Ascending aorta (tissue), 2 donors: ENCODE measurements at places on chromosomes 1 and 21. TPM values are rescaled to one million over a fixed set of nuclear protein-coding genes. Genes with fewer than 3 reads are reported as not detected.

DNA sequence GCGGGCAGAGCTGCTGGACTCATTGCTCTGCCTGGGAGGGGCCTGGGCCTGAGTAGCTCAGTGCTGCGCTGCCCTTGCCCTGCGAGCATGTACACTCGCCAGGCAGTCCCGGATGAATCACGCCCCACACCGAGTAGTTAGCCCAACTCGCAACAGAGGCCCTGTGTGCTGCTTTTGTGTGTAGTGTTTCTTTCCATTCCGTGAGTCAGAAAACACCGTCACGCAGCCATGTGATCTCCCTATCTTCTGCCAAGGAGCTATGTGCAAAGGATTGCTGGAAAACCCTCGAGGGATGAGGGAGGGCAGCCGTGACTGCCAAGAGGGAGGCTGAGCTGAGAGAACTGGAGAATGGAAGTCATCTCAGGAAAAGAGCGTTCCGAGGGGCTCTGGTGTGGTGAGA lies 37.3 kb downstream of the NENF start:
- no peaks in the 10 kb centered on the region for H3K27me3 ChIP-seq
- peak overlapping the region; percentile 79 for H3K27ac ChIP-seq
- peak overlapping the region; percentile 42 for H3K4me3 ChIP-seq
- peaks cover 4% of the 10 kb centered on the region for H3K4me1 ChIP-seq

- no peaks in the 10 kb centered on the region for H3K4me1 ChIP-seq
- H3K36me3 ChIP-seq = no peaks in the 10 kb centered on the region
- H3K27ac ChIP-seq = no peak overlapping the region
- no peak overlapping the region for H3K4me3 ChIP-seq
- DNase-seq = no peak
- no peaks in the 10 kb centered on the region for H3K27me3 ChIP-seq
Measured at GRCh38 chr1:4526747-4527146, 127.7 kb upstream of the AJAP1 start.

DNA sequence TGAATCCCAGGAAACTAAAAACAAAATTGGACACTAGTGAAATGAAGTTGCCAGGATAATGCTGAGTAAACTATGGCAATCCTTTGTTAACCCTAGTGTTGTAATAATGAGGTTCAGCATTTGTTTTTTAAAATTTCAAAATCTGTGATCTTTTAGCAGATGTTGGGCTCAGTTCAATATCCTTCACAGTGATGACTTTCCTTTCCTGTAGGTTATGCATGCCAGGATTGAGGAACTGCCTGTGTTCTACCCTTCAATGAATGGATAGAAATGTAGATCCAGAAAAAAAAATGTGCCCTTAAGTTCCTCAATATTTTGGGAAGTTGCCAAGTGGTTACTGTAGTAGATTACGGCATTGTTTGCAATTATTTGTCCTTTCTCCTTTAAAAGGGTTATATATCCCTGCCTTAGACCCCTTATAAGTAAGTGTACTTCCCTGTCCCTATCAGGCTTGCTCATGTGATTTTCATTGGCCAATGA lies 35.5 kb upstream of the IRF2BP2 start:
- H3K27ac ChIP-seq = no peak overlapping the region
- no peak overlapping the region for H3K4me3 ChIP-seq

- H3K27ac ChIP-seq = peak overlapping the region; percentile 97
- H3K27me3 ChIP-seq = no peaks in the 10 kb centered on the region
- H3K4me1 ChIP-seq = no peaks in the 10 kb centered on the region
- H3K4me3 ChIP-seq = peak overlapping the region; percentile 91
- DNase-seq = no peak
- H3K36me3 ChIP-seq = peaks cover 23% of the 10 kb centered on the region
Measured at GRCh38 chr1:226063224-226063976, 884 bp downstream of the H3-3A start.

- no peaks in the 10 kb centered on the region for H3K4me1 ChIP-seq
- peaks cover 4% of the 10 kb centered on the region for H3K27me3 ChIP-seq
- no peaks in the 10 kb centered on the region for H3K36me3 ChIP-seq
- DNase-seq = no peak
Measured at GRCh38 chr1:166925810-166926478, 49.4 kb downstream of the ILDR2 start.

The DHRS3 gene
- total RNA-seq = 39.4 TPM

DNA sequence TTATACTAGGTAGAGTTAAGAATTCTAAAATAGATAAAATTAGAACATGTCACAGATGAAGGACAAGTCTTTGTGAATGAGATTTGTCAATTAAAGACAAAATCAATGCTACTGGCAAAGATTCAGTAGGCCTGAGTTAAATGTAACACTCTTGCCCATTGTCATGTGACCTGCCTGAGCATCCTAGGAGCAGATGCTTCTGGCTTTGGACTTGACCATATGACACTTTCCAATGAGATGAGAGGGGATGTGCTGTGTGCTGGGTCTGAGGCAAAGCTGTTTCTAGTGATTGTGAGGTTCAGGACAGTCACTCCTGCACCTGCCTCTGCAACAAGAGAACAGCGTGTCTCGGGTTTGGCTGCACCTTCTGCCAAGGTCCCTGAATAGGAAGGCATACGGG lies 144.9 kb downstream of the HIVEP3 start:
- no peak overlapping the region for H3K4me3 ChIP-seq
- H3K4me1 ChIP-seq = no peaks in the 10 kb centered on the region
- DNase-seq = peak; percentile 41
- no peaks in the 10 kb centered on the region for H3K27me3 ChIP-seq
- H3K36me3 ChIP-seq = no peaks in the 10 kb centered on the region

DNA sequence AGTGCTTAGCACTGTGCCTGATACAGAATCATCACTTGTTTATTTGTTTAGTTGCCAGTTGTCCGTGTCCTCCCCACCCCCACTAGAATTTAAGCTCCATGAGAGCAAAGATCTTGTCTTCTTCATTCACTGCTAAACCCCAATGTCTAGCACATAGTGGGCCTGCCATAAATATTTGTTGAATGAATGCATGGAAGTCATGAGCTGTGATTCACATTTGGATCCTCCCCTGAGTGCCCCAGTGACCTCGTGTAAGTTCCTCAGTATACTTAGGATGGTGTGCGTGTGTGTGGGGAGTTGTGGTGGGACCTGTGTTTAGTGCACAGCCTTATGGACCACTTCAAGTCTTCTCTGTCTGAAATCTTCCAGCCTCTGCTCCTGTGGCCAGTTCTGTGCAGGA lies 23.1 kb downstream of the IER5 start:
- H3K27me3 ChIP-seq = no peaks in the 10 kb centered on the region
- H3K27ac ChIP-seq = peak overlapping the region; percentile 50
- no peak for DNase-seq
- no peaks in the 10 kb centered on the region for H3K36me3 ChIP-seq
- H3K4me3 ChIP-seq = no peak overlapping the region

The GPR137B gene
- total RNA-seq = 22.5 TPM

DNA sequence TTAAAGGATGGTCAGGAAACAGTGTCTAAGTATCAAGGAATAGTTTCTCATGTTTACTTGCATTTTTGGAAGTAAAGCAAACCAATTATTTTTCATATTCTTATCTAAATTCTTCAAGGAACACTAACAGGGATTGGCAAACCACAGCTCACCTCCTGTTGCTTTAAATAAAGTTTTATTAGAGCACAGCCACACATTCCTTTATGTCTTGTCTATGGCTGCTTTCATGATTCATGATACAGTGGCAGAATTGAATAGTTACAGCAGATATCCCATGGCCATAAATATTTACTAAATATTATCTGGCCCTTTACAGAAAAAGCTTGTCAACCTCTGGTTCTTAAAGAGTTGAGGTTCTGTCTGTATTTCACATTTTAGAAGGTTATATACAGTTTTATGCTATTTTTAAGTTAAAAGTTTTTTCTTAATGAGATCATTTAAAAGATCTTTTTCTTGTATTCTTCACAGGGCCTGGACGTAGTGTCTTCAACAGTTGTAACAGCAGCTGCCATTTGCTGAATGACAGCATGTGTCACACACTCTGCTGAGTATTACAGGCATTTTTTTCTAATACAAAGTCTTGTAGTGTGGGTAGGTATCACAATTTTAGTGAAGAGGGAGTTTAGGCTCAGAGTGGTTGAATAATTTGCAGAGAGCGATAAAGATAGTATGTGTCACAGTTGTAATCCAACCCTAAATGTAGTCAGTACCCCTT lies 2.6 kb downstream of the ZNF691 start:
- no peak overlapping the region for H3K27ac ChIP-seq
- no peak overlapping the region for H3K4me3 ChIP-seq
- H3K4me1 ChIP-seq = no peaks in the 10 kb centered on the region
- no peak for DNase-seq
- no peaks in the 10 kb centered on the region for H3K27me3 ChIP-seq

DNA sequence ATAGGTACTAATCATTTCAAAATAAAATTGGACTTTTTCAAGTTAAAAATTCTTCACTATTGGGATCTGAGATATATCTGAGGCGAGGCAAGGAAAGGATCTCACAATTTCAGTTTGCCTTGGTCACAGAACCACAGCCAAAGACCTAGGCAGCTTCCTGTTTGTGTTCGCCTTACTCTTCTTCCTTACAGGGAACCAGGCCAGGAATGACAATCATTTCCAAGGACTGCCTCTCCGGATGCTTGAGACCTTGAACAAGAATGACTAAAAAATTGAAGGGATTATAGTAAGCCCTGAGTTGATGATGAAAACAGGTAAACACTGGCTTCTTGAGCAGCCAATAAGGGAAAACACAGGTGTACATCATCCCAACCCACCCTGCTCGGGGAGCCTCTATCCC lies 35.2 kb upstream of the SERBP1 start:
- H3K4me1 ChIP-seq = peaks cover 6% of the 10 kb centered on the region
- no peak overlapping the region for H3K4me3 ChIP-seq
- no peak overlapping the region for H3K27ac ChIP-seq

GRCh38 chr1:155244368-155245162 lies 10.7 kb downstream of the ENTREP3 start:
- H3K4me1 ChIP-seq = peaks cover 28% of the 10 kb centered on the region
- no peaks in the 10 kb centered on the region for H3K27me3 ChIP-seq
- DNase-seq = peak; percentile 99
- H3K4me3 ChIP-seq = peak overlapping the region; percentile 80
- peak overlapping the region; percentile 83 for H3K27ac ChIP-seq

GRCh38 chr1:74344387-74344786 lies 109.2 kb downstream of the TNNI3K start:
- no peak overlapping the region for H3K27ac ChIP-seq
- H3K4me3 ChIP-seq = no peak overlapping the region
- H3K27me3 ChIP-seq = no peaks in the 10 kb centered on the region
- DNase-seq = no peak

DNA sequence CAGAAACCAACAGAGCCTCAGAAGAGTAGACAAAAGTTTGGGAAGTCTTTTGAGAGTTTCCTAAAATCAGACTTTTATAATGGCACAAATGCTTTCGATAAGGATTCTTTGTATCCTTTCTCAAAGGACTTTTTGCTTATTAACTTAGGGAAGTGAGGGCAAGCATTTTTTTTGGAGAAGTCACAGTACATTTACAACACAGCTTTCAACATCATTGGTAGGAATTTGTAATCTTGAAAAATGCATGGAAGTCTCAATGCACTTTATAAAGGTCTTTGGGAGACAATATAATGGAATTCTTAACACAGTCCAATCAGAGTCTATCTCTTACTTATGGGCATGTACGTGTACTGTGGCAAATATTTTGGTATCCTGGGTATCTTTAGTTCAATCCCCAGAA lies 325.8 kb upstream of the NR5A2 start:
- no peaks in the 10 kb centered on the region for H3K4me1 ChIP-seq
- no peaks in the 10 kb centered on the region for H3K36me3 ChIP-seq
- H3K27me3 ChIP-seq = no peaks in the 10 kb centered on the region
- no peak overlapping the region for H3K4me3 ChIP-seq
- H3K27ac ChIP-seq = no peak overlapping the region

GRCh38 chr1:175417316-175417715 lies 224.7 kb upstream of the KIAA0040 start:
- no peak for DNase-seq
- H3K4me3 ChIP-seq = no peak overlapping the region
- H3K27ac ChIP-seq = no peak overlapping the region
- no peaks in the 10 kb centered on the region for H3K4me1 ChIP-seq

The GCSAML gene
- not detected for total RNA-seq

The FAM167B gene
- 26.1 TPM for total RNA-seq

The XCL2 gene
- not detected for total RNA-seq

DNA sequence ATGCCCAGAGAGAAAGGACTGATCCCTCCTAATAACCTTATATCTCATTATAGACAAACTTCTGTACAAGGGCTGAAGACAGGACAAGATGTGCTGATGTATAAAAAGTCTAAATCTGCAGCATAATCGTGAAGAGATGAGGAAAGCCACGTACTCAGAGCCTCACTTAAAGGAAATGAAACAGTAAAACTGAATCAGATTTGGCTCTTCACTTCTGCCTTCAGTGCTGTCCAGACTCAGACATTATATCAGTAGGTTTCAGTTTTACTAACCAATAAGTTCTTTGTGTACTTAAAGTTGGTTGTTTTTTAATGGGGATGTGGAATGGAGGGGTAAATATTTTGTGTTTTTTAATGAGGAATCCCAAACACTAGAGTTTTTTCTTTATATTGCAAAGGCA lies 45.3 kb upstream of the RGS1 start:
- DNase-seq = no peak
- H3K4me3 ChIP-seq = no peak overlapping the region
- H3K4me1 ChIP-seq = peaks cover 17% of the 10 kb centered on the region
- no peaks in the 10 kb centered on the region for H3K27me3 ChIP-seq
- H3K36me3 ChIP-seq = no peaks in the 10 kb centered on the region
- H3K27ac ChIP-seq = peak overlapping the region; percentile 4

DNA sequence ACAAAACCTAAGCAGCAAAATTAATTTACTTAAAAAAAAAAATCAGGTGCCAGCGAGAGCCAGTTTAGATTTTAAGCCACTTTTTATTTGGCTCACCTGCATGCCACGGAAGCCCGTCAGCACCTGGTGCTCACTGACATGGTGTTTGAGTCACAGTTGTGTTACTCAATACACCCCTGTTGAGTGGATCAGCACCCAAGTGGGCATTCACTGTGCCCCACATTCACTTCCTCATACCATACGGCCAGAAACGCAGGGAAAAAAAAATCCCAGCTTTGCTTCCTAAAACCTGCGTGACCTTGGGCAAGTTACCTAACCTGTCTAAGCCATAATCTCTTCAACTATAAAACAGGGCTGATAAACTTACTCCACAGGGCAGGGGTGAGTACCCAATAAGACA lies 42.8 kb upstream of the SIM2 start:
- no peak for DNase-seq
- no peaks in the 10 kb centered on the region for H3K4me1 ChIP-seq
- no peak overlapping the region for H3K4me3 ChIP-seq
- H3K27me3 ChIP-seq = no peaks in the 10 kb centered on the region
- no peak overlapping the region for H3K27ac ChIP-seq
- no peaks in the 10 kb centered on the region for H3K36me3 ChIP-seq

DNA sequence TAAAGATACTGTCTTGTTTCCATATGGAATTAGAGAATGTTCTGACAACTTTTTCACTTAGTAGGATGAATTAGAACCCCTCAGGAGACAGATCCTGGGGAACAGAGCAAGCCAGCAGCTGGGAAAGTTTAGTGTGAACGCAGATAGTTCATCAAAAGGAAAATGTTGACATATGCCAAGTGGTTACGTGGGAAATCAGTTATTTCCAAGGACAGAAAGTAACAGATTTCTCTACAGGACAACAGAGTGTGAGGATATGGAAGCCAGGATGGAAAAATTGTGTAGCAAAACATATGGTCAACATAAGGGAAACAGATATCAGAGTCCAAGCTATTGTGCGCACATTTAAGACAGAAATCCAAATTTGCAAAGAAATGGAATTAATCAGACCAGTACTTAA lies 419.5 kb downstream of the LRRIQ3 start:
- no peaks in the 10 kb centered on the region for H3K4me1 ChIP-seq
- H3K4me3 ChIP-seq = no peak overlapping the region
- no peaks in the 10 kb centered on the region for H3K27me3 ChIP-seq

The ANKRD65 gene
- 12.5 TPM for total RNA-seq
